ENCODE measurements at places on chromosomes 5 and 9. TPM values are rescaled to one million over a fixed set of nuclear protein-coding genes. Genes with fewer than 3 reads are reported as not detected.
A peak's percentile ranks its signal among the peaks of the same experiment; 100 is the strongest.

- no peak overlapping the region for H3K4me3 ChIP-seq
- DNase-seq = no peak
- no peaks in the 10 kb centered on the region for H3K4me1 ChIP-seq
- H3K27me3 ChIP-seq = peaks cover 8% of the 10 kb centered on the region
- H3K27ac ChIP-seq = no peak overlapping the region
- no peaks in the 10 kb centered on the region for H3K36me3 ChIP-seq
These were observed 221.8 kb downstream of the ENC1 start for GRCh38 chr5:74418709-74419108.

DNA sequence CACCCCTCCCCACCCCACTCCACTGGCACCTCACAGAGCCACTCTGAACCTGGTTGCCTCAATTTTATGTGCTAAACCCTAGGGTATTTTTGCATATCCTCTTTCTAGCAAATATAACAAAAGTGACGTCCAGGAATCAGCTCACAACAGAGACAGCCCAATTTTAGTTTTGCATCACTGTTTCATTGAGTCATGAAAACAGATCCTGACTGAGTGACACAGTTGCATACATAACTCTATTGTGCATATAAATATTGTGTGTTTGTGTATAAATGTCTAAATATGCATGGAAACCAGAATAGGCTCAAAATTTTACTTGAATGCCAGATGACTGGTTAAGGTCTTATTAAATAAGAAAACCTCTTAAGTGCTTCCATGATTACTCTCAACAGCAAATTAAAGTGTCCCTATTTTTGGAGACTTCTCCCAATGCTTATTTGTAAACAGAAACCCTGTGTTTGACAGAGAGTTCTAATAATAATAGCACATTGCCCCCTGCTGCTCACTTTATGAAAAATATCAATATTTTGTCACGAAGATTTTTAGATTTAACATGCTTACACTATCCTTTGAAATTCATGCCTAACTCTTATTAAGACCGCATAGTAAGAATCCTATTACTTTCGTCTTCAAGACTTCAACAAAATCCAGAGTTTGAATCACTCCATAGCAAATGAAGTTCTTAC, 75.5 kb upstream of the PRRC1 start:
- peaks cover 15% of the 10 kb centered on the region for H3K27me3 ChIP-seq
- no peak overlapping the region for H3K4me3 ChIP-seq
- no peaks in the 10 kb centered on the region for H3K4me1 ChIP-seq

NSD1 gene
- total RNA-seq = 92.9 TPM

ASPN gene
- not detected for total RNA-seq

SRD5A1 gene
- 10.1 TPM for total RNA-seq

DNA sequence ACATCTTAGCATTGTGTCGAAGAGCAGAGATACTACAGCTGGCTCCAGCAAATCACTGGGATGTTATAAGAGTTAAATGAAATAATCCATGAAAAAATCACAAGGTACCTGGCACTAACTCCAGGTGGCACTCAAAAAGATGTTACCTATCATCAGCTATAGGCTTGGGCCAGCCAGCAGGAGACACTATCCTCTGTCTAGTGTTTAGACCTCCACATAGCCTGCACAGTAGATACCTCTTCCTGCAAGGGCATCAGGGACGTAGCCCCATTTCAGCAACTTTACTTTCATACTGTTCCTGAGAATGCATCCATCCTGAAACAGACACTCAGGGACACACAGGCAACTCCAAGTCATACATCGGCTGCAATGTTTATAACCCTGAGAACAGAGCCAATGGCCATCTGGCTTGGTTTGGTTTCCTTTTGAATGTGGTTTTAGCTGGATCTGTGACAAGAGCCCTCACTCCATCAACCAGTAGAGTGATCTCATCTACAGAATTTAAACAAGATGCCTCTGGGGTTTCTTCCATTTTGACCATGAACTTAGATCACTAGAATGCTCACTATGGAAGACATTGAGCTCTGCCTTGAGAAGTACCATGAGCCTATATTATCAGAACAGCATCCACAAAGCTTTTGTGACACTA, 69.9 kb downstream of the TLE1 start:
- no peak overlapping the region for H3K4me3 ChIP-seq
- H3K36me3 ChIP-seq = no peaks in the 10 kb centered on the region
- no peaks in the 10 kb centered on the region for H3K27me3 ChIP-seq
- DNase-seq = no peak
- no peak overlapping the region for H3K27ac ChIP-seq

DNA sequence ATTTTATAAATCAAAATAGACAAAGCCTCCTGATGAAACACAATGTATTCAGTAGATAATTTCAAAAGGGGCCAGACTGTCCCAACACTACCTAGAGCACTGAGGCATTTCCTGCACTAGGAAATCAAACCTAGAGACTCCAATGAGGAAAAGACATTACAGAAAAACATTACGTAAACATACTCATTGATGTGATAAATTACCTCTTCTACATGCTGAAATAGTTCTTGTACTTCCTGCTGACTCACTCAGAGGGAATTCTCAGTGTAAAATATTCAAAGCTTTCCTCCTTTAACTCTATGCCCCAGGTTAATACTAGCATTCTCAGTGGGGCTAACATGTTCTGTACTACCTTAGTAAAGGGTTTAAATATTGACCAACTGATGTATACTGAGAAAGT, 178.0 kb downstream of the ESM1 start:
- peaks cover 4% of the 10 kb centered on the region for H3K27me3 ChIP-seq
- no peak for DNase-seq
- no peaks in the 10 kb centered on the region for H3K4me1 ChIP-seq
- H3K36me3 ChIP-seq = no peaks in the 10 kb centered on the region
- no peak overlapping the region for H3K27ac ChIP-seq
- H3K4me3 ChIP-seq = no peak overlapping the region

GRCh38 chr9:137880160-137880975, 2.8 kb downstream of the CACNA1B start:
- H3K4me1 ChIP-seq = peaks cover 2% of the 10 kb centered on the region
- no peak for DNase-seq
- H3K27ac ChIP-seq = no peak overlapping the region
- peaks cover 2% of the 10 kb centered on the region for H3K36me3 ChIP-seq
- no peak overlapping the region for H3K4me3 ChIP-seq

- H3K27me3 ChIP-seq = peaks cover 66% of the 10 kb centered on the region
- H3K4me3 ChIP-seq = peak overlapping the region; percentile 17
- peaks cover 60% of the 10 kb centered on the region for H3K4me1 ChIP-seq
- H3K36me3 ChIP-seq = peaks cover 46% of the 10 kb centered on the region
These were observed 71.4 kb downstream of the RALGPS1 start for GRCh38 chr9:126985870-126986498.

- no peak overlapping the region for H3K4me3 ChIP-seq
- no peaks in the 10 kb centered on the region for H3K4me1 ChIP-seq
- H3K27me3 ChIP-seq = peaks cover 6% of the 10 kb centered on the region
These were observed 47.0 kb upstream of the EGFLAM start for GRCh38 chr5:38211354-38211710.

FYB1 gene
- 480 TPM for total RNA-seq

NR5A1 gene
- total RNA-seq = not detected

SPTLC1 gene
- total RNA-seq = 51.2 TPM

CEL gene
- total RNA-seq = 3.5 TPM

SLC34A3 gene
- total RNA-seq = not detected

GRCh38 chr5:81425569-81425968, 31.6 kb upstream of the ACOT12 start:
- H3K4me3 ChIP-seq = no peak overlapping the region
- no peak for DNase-seq
- H3K36me3 ChIP-seq = no peaks in the 10 kb centered on the region

CXCL14 gene
- total RNA-seq = not detected

DNA sequence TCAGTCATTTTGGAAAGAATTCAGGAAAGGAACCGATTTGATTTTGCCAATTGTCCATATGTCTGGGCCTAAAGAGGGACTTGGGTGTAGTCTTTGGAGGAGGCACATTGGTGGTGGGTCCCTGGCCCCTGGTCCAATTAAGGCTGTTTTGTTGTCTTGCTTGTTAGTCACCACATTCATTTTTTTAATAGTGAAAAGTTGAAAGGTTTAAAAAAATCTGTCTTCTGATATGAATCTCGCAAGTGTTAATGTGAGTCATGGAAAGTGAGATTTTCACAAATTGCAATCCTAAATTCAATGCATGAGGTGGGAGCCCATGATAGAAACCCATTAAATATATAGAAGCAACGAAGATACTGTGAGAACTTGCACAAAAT, 165.9 kb upstream of the OTULINL start:
- H3K27me3 ChIP-seq = no peaks in the 10 kb centered on the region
- H3K27ac ChIP-seq = peak overlapping the region; percentile 95
- peaks cover 2% of the 10 kb centered on the region for H3K36me3 ChIP-seq
- peaks cover 47% of the 10 kb centered on the region for H3K4me1 ChIP-seq
- DNase-seq = no peak
- H3K4me3 ChIP-seq = peak overlapping the region; percentile 43

FAM53C gene
- 23.7 TPM for total RNA-seq

GRCh38 chr5:10648806-10649665, 85.2 kb downstream of the ANKRD33B start:
- no peaks in the 10 kb centered on the region for H3K36me3 ChIP-seq
- peaks cover 7% of the 10 kb centered on the region for H3K4me1 ChIP-seq
- H3K4me3 ChIP-seq = no peak overlapping the region
- H3K27ac ChIP-seq = no peak overlapping the region
- H3K27me3 ChIP-seq = no peaks in the 10 kb centered on the region
- no peak for DNase-seq

DNA sequence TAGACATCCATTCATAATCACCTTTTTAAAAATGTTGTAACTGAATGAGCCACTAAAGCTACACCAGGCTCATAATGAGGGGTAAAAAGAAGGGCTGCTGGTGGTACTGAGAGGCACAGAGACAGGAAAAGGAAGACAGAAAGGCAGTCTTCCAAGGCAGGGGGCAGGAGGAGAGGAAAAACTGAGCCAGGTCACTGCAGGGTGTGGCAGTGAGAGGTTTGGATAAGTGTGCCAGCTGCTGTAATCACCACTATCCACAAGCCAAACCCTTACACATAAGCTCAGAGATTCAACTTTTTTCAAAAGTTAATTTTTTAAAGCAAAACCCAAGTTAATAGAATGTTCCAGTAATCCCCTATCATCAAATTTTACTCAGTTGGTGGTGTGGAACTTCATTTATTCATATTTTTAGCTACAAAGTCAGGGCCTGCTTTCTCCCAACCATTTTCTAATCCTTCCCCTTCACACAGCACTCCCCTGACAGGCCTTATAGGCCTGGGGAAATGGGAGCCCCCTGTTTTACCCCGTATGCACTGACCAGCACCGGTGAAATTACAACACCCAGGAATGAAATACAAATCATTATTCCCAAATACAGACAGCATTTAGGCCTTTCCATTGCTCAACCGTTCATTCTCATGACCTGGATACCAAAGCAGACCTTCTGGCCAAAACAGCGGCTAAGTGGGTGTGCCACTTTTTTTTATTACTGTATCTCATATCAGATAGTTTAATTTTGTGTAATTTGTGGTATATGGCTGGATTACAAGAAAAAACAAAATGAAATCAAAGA, 76.3 kb downstream of the EFNA5 start:
- peaks cover 6% of the 10 kb centered on the region for H3K27me3 ChIP-seq
- no peak for DNase-seq
- no peak overlapping the region for H3K27ac ChIP-seq
- no peaks in the 10 kb centered on the region for H3K36me3 ChIP-seq
- no peak overlapping the region for H3K4me3 ChIP-seq

LCN10 gene
- not detected for total RNA-seq

GRCh38 chr5:134063188-134063820, 51.2 kb upstream of the TCF7 start:
- H3K27me3 ChIP-seq = peaks cover 2% of the 10 kb centered on the region
- H3K36me3 ChIP-seq = peaks cover 3% of the 10 kb centered on the region
- no peak for DNase-seq

GRCh38 chr5:174678107-174678506, 46.3 kb upstream of the MSX2 start:
- H3K4me1 ChIP-seq = no peaks in the 10 kb centered on the region
- no peaks in the 10 kb centered on the region for H3K27me3 ChIP-seq
- no peak overlapping the region for H3K4me3 ChIP-seq
- DNase-seq = no peak

GRCh38 chr9:125238915-125239446, 2.2 kb downstream of the HSPA5 start:
- H3K36me3 ChIP-seq = peaks cover 75% of the 10 kb centered on the region
- DNase-seq = no peak
- peak overlapping the region; percentile 67 for H3K27ac ChIP-seq
- peaks cover 47% of the 10 kb centered on the region for H3K4me1 ChIP-seq
- H3K27me3 ChIP-seq = no peaks in the 10 kb centered on the region

DNA sequence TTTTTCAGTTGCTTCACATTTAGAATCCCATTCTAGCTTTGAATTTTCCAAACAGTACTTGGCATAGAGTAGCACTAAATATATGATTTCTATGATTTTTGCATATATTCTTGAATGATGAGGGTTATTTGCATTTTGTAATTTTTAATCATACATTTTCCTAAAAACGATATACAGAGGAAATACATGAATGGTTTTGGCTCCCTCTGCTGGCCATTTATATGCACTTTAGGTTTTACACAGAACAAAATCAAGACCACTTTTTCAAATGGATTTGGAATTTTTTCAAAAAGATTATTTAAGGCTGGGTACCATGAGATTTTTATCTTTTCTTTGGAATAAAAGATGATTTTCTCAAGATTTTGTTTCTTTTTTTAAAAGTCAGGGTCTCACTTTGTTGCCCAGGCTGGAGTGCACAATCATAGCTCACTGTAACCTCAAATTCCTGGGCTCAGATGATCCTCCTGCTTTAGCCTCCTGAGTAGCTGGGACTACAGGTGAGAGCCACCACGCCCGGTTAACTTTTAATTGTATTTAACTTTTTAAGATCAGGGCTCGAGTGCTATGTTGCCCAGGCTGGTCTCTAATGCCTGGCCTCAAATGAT, 16.7 kb upstream of the COMMD10 start:
- no peaks in the 10 kb centered on the region for H3K4me1 ChIP-seq
- no peak overlapping the region for H3K27ac ChIP-seq
- peaks cover 24% of the 10 kb centered on the region for H3K27me3 ChIP-seq
- no peaks in the 10 kb centered on the region for H3K36me3 ChIP-seq

UNC13B gene
- total RNA-seq = 0.25 TPM

GRCh38 chr9:95167998-95168397, 149.5 kb downstream of the FANCC start:
- no peaks in the 10 kb centered on the region for H3K27me3 ChIP-seq
- peak; percentile 76 for DNase-seq
- no peak overlapping the region for H3K4me3 ChIP-seq
- H3K27ac ChIP-seq = no peak overlapping the region
- peaks cover 24% of the 10 kb centered on the region for H3K36me3 ChIP-seq
- H3K4me1 ChIP-seq = peaks cover 14% of the 10 kb centered on the region

DNA sequence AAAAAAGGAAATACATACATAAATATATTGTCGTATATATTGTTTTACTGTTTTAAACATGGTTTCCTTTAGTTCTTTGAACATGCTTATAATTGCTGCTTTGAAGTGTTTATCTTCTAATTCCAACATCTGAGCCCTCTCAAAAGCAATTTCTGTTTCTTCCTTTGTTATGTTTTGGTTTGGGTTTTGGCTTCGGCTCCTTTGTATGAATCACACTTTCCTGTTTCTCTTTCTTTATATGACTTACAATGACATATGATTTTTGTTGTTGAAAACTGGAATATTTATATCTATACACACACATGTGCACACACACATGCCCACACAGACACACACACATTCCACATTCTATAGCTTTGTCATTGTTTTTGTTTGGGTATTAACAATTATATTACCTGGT, 1206.7 kb downstream of the CDH12 start:
- H3K36me3 ChIP-seq = no peaks in the 10 kb centered on the region
- no peaks in the 10 kb centered on the region for H3K4me1 ChIP-seq
- no peak for DNase-seq

GRCh38 chr5:165906871-165907270, 2384.6 kb upstream of the WWC1 start:
- H3K36me3 ChIP-seq = no peaks in the 10 kb centered on the region
- no peak overlapping the region for H3K4me3 ChIP-seq
- no peaks in the 10 kb centered on the region for H3K4me1 ChIP-seq
- H3K27ac ChIP-seq = no peak overlapping the region
